ENCODE measurements at places on chromosomes 13 and 19.

- DNase-seq = no peak
These were observed 84.1 kb upstream of the FNDC3A start for GRCh38 chr13:48891586-48891985.

DNA sequence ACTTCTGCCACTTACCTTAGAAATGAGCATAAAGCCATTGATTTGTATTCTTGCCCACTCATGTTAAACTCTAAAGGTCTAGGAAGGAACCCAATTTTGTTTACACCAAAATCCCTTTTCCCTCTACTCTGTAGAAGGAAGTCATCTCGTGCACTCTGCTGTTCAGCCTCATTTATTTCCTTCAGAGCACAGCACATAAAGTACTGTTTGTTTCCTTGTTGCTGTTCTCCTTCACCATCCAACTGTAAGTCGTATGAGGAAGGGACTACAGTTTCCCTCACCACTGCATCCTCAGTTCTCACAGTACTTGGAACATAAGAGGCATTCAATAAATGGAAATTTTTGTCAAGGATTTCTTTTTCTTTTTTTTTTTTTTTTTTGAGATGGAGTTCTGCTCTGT lies 24.6 kb downstream of the CDADC1 start:
- no peak for DNase-seq

DNA sequence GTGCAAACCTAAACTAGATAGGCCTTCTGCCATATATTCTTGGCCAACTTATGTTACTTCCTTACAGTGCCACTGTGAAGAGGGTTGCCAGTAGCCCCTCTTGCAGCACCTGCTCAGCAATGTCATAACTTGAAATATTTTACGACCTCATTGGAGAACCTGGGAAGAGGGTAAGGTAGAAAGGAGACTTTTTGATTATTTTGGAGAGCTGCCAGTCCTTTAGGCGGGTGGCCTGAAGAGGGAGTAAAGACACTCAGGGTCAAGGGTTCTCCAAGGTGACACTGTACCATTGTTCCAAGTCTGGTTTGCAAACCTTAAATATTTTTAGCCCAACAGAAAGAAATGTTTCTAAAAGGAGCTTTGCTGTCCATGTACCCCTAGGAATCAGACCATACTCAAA lies 118.3 kb downstream of the FLT1 start:
- no peak for DNase-seq

- DNase-seq = no peak
These were observed 6.2 kb downstream of the MRPS31 start for GRCh38 chr13:40764587-40765403.

DNA sequence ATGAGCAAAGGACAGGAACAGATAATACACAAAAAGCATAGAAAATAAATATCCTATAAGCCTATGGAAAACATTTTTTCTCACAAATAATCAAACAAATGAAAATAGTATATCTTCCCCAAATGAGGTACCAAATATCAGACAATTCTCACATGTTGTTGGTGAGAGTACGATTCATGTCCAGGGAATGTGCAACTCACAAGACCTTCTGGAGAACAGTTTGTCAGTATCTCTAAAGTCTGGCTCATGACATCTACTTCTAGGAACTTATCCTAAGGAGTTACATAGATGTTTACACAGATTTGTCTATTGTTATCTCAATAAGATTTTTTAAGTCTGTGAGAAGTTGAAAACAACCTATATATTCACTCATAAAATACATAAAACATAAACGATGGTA lies 80.3 kb upstream of the ARHGEF7 start:
- DNase-seq = no peak

DNA sequence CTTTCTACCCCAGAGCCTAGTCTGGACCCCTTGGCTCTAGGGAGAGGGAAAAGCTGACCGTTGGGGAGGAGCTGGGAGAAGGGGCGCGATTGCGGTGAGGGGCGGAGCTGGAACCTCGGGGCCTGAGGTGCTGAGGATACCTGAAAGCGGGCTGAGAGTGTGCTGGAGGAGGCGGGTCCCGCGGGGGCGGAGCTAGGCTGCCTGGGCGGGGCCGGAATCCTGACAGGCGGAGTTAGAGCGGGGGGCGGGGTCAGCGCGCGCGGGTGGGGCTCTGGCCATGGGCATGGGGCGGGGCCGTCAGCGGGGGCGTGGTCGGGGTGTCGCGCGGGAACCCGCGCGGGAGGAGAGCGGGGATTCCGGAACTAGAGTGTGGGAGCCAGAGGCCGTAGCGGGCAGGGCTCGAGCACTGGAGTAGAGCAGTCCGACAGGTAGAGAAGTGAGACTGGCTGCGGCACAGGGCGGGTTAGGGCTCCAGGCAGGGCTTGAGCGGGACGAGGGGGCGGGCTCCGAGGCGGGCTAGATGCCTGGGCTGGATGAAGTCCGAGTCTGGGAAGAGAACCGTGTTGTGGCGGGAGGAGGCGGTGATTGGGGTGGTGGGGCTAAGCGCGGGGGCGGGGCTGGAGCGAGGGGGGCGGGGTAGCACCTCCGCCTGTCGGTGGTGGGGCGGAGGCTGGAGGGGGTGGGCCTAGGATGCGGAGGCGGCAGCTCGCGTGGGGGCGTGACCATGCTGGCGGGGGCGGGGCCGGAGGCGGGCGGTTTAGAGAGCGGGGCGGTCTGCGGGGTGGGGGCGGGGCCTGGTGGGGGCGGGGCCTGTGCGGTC lies at the start of gene INAFM1:
Gene INAFM1, plus strand, starts transcription at position 815 of the 820 bp plus-strand sequence. CDS start 35 bp downstream, outside the sequence.
- peak; percentile 100 for DNase-seq

DNA sequence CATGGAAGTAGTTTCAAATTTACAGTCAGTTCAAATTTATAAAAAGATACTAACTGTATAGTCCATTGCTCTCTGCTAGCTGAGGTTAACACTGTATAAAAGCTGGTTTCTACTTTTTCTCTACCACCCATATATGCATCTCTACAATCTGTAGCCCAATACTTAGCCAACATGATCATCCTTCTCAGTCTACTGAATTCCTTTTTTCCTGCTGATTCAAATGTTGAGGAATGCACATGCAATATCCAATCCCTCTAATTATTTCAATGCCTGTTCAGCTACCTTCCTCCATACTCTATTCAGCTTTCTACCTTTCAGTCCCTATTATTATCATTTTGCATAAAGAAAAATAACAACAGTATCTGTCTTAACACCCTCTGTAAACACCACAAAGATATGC lies 15.6 kb downstream of the KPNA3 start:
- no peak for DNase-seq

GRCh38 chr19:3041327-3041726 lies 12.2 kb upstream of the TLE2 start:
- no peak for DNase-seq

GRCh38 chr13:31350560-31350959 lies 150.8 kb downstream of the B3GLCT start:
- no peak for DNase-seq

DNA sequence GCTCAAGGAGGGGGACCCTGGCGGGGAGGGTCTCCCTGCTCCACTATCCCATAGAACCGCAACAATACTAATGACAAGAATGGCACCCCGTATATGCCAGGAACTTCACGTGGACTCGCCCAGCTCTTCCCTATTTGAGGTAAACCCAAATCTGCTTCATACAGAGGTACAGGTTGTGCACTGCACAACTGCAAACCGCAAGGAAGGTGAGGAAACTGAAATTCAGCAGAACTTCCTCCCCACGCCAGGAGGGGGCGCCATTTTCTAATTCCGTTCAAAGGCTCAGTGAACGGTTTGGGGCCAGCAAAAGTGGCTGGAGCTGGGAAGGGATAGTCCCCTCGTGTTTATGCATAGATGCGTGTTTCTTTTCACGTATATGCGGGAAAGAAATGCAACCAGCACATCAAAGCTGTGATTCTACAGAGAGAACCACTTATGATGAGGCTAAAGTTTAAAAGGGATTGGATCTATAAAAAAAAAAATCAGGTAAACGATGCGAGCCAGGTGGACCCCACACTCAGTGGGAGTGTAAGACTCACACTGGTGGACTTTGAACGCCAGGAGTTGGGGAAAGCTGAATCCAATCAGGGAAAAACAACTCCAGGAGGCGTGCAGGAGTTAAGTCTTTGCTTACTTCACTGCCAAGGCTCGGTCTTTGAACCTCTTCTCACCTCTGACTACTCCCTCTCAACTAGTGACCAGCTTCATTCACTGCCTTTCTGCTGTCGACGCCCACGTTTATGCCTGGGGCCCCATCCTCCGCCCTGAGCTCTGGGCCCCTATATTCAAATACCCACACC lies 20.3 kb downstream of the C19orf81 start:
- DNase-seq = no peak

DNA sequence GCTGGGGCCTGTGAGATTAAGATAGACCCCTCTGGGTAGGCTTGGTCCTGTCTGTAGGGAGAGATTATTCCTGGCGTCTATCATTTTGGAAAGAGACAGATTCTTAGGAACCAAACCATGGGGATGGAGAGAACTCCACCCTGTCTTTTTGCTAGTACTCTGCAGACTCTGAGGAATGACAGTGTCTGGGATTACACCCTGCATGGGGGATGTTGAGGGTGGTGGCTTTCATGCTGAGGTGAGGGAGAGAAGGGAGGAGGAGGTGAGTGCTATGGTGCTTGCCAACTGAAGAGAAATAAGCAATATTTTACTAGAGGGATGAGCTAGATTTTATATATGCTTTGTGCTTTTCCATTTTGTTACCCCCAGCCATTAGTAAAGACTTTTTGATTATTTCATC lies 74.5 kb upstream of the PCDH8 start:
- DNase-seq = no peak

GRCh38 chr13:27967736-27968315 lies 1.3 kb downstream of the CDX2 start:
- no peak for DNase-seq

GRCh38 chr19:18220632-18221275 lies 5.5 kb downstream of the PDE4C start:
- DNase-seq = no peak
